Omental fat pad (tissue), 4 donors: ENCODE measurements at places on chromosomes 4 and X.

DNA sequence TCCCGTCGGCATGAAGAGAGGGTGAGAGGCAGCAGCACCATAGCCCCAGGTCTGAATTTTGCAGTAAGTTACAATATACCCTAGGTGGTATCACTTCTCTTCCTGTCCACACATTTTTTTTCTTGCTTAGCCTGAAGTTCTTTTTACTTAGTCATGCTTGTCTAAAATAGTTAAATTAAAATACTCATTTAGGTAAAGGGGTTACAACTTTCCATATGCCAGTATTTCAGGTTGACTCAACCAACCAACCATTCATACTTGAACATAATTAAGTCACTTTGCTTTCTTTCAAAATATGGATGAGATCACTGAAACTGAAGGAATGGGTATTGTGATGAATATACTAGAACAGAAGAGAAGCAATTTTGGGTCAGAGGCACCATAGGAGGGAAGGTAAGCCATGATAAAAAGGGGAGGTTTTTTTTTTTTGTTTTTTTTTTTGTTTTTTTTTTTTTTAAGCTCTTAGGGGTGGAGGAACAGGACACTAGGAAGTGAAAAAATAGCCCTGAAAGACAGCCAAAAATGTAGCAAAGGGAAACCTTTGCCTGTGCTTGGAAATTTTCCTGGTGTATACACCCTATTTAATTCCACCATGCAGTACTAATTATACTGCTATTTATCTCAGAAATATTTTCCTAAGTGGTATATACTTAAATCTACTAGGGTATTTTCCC lies 41.8 kb downstream of the RPS6KA3 start:
- DNase-seq, result no peak

DNA sequence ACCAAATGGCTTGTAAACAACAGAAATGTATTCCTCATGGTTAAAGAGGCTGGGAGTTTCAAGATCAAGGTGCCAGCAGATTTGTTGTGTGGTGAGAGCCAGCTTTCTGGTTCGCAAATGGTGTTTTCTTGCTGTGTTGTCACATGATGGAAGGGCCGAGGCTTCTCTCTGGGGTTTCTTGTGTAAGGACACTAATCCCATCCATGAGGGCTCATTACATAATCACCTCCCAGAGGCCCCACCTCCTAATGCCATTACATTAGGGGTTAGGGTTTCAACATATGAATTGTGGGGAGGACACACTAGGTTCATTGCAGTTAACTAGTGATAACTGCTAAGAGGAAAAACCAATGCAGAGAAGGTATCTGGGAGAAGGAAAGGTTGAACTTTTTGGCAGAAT lies 103.5 kb upstream of the ENPEP start:
- no peak for DNase-seq

- no peak for DNase-seq
Observed at GRCh38 chr4:178037459-178038214, 595.4 kb upstream of the AGA start.

DNA sequence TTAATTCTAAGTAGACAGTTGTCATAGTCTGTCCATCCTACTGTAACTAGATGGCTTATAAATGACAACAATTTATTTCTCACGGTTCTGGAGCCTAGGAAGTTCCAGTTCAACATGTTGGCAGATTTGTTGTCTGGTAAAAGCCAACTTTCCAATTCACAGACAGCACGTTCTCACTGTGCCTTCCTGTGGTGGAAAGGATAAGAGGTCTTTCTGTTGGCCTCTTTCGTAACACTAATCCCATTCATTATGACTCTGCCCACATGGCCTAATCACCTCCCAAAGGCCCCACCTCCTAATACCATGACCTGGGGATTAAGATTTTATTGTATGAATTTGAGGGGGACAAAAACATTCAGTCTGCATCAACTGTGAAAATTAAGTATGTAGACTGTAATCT lies 83.2 kb downstream of the GALNTL6 start:
- DNase-seq, result no peak

GRCh38 chr4:149311076-149311475 lies 504.6 kb downstream of the IQCM start:
- DNase-seq, result no peak

DNA sequence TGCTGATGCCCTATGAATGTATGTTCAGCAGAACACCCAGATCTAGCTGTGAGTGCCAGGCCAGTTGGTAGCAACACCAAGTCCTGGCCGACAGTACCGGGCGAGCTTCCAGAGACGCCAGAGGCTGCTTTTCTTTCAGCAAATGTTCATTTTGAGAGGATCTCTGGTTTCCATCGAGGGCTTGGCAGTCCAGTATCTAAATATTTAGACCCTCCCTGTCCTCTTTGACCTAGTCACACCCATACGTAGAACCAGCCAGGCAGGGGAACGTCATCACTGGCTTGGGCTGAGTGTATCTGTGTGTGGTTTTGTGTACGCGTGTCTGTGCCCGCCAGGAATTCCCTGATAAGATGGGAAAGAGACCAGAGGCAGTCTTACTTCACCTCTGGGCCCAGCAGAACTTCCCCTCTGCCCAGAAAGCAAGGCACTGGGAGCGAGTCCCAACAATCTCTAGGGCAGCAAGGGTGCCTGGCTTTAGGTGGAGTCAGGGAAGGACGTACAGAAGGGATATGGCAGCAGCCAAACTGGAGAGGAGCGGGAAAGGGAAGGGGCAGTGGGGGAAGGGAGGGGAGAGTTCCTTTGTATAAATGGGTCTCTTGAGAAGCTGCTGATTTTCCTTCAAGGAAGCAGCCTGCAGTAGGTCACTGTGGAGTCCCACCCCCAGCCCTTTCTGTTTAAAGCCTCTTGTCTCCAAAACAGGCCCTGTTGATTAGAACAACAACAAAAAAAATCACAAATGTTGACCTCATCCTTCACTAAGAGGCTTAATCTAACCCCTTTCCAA lies 15.0 kb upstream of the ELF4 start:
- DNase-seq, result no peak

- DNase-seq, result no peak
Observed at GRCh38 chrX:150897421-150898320, 797 bp downstream of the CD99L2 start.

DNA sequence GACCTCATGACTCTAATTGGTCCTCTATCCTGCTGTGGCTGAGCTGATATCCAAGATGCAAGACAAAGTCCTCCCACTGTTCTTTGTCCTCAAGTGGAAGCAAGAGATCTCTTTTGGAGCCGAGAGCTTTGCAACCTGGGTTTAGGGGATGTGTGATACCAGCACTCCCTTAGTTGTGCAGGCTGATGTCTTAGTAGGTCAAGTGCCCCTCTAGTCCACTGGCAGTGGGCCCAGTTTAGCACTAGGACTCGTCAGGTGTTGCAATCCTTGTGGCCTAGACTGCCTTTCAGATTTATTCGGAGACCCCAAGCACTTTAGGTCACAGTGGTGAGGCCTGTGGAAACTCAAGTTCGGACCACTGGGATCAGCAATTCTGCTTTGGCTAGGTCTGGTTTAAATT lies 64.0 kb downstream of the GPRASP3 start:
- no peak for DNase-seq

GRCh38 chrX:114970806-114971205 lies 46.6 kb downstream of the IL13RA2 start:
- no peak for DNase-seq

GRCh38 chr4:184728858-184729257 lies 5.0 kb downstream of the CENPU start:
- DNase-seq, result no peak

DNA sequence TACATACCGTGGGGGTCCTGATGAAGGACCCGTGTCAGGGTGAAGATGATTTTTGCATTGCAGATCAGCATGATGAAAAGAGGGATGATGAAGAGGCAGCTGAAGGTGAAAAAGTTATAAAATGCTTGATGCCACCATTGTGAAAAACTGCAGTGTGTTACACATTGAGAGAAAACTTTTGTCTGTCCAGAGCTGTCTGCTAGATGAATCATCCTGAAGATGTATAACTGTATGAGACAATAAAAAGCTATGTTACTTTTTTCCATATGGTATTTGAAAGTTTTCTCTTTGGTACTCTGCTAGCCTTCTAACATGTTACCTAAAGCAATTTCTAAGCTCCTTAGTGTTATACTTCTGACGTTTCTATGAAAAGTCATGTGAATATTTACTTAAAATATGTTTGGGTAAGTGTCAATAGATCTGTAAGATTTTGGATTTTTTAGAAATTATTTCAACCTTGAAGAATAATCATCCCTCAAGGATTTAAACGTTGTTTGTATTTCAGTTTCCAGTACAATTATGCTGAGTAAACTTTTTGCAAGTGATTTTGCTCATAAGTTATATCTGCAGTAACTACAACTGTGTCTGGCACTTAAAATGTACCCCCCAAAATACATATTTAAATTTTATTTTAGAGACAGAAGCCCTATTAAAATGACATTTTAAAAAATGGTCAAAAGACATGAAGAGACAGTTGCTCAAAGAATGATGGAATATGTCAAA lies 9.5 kb downstream of the GNRHR start:
- DNase-seq, result no peak

GRCh38 chrX:119194621-119195020 lies 41.5 kb upstream of the PGRMC1 start:
- no peak for DNase-seq

DNA sequence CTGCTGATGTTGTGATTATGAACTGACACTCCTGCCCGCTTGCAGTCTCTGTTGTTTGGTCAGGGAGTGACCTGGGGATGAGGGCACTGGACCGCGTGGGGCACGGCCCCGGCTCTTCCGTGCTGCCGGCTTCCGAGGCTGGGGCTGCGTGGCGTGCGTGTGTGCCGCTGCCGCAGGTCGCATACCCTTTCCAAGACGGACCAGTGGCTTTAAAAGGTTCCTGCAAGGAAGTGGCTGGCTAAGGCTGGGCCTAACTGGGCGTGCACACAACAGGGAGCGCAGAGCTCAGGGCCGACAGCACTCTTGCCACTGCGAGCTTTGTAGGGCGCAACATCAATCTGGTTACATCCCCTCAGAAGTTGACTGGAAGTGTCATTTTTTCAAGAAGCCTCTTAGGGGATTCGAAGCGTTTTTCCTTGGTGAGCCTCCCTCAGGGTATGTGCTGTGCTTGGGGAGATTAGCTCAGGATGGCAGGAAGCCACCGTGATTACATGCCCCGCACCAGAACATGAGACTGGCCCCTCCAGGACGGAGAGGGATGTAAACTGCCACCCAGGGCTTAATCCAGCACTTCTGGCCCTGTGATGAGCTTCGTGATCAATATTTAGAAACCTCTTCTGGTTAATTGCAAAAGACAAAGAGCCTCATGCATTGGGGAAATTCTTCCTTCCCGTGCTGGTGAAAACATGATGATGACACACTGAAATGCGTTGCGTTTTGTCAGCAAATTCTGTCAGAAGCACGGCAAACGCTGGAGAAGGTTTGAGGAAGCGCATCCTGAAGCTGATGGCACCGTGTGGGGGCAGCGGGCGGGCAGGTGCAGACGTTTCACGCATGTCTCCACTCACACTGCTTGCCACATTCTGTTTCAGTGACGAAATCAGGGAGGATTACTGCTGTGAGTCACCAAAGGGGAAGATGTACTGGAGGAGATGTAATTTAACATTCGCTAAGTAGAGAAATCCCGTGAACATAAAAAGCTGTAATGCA lies 11.1 kb downstream of the MAEA start:
- DNase-seq, result peak; percentile 56

- DNase-seq, result no peak
Observed at GRCh38 chrX:129634541-129634940, 20.2 kb downstream of the APLN start.

- no peak for DNase-seq
Observed at GRCh38 chr4:31539284-31540069, 819.3 kb downstream of the PCDH7 start.

DNA sequence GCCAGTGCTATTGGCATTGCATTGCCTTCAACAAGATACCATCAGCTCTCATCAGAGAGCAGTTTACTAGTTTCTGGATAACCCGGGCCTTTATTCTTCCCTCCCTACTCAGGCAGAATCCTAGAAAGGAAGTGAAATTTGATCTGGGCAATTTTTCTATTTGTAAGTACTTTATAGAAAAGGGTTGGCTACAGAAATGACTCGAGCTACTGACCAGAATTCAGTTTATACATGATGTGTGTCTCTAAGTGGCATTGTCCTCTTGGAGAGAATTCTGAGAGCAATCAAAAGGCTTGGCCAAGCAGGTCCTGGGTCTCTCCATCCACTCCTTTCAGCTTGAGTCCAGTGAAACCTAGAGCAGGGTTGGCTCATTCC lies 192.7 kb upstream of the LEF1 start:
- DNase-seq, result no peak

- DNase-seq, result no peak
Observed at GRCh38 chr4:40225497-40225896, 28.7 kb downstream of the RHOH start.

DNA sequence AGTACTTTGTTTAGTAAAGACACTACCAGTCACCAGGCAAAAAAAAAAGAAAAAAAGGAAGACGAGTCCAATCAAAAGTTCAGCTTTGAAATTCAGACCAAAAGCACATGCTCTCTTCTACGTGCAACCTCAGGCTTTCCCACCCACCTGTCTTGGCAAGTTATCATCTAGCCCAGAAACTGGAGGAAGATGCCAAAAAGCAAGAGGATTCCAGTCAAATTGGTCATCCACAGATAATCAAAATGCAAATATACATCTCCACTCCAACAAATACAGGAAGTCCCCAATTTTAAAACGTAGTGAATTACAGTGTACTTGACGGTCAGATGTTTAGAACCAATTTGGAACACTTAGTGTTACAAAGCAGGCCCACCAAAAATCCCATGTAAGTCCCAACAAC lies 96.5 kb downstream of the PALLD start:
- DNase-seq, result no peak
